ENCODE measurements at places on chromosomes 1 and 21.

GRCh38 chr21:40512590-40512989 lies 334.4 kb downstream of the DSCAM start:
- no peak for DNase-seq

DNA sequence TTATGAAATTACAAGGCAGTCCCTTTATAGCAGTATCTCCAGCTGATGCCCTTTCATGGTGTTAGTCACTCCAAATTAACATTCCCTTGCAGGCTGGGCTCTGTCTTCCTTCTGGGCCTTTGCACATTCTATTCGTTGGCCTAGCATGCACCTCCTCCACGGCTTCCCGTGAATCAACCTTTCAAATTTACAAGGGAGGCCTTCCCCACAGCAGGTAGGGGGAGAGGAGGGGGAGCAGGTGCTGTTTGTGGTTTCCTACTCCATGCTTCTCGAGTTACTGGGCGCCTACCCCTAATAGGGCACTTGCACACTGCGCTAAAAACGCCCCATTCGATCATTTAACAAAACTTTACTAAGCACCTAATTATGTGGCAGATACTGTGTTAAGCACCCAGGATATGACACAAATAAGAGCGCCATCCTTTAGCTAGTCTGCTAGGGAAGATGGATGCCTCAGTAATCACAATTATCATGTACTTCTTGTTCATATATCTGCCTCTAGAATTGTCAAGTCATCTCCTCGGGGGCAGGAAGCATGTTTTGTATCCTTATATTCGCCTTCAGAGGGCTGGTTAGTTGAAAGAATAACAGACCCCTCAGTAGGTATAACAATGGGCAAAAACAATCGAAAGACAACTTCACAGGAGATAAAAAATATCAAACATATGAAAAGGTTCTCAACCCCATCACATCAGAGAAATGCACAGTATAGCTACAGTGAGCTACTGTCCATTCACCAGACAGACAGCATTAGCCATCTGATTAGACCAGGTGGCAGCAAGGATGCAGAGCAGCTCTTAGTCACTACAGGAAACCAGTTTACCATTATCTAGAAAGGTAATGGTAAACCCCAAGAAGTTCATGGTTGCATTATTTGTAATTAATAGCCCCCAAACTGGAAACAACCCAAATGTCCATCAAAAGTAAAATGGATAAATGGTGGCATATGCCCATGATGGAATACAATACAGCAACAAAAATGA lies 1.7 kb upstream of the ADAR start:
- DNase-seq: no peak

DNA sequence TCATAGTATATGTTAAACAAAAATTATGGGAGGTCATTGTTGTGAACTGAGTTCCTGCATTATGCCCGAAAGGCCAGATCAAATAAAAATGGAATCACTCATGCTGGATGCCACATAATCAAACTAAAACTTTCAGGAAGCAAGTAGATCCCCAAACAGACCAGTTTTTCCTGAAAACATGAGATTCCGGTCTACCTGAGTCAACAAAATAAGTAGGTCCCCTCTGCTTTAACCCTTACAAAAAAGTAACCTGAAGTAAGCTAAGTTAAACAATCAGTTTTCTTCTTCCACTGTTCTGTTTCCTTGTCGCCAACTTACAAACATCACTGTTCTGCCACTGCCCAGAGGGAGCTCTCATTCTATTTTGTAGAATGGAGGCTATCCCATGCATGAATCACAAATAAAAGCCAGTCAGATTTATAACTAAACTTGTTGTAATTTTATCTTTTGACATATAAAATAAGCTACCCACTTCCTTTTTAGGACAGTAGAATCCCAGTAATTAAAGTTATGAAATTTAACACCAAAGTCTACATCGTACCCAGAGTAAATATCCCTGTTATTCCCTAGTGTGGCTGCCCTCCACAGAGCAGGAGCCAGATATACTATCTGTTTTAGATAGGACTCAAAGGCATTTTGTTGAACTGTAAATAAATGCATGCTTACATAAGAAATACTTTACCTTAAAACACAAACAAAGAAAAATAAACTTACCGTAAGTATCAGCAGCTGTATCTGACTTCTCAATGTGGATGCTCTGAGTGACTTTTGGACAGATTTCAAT lies 149.4 kb downstream of the TIAM1 start:
- DNase-seq: no peak

DNA sequence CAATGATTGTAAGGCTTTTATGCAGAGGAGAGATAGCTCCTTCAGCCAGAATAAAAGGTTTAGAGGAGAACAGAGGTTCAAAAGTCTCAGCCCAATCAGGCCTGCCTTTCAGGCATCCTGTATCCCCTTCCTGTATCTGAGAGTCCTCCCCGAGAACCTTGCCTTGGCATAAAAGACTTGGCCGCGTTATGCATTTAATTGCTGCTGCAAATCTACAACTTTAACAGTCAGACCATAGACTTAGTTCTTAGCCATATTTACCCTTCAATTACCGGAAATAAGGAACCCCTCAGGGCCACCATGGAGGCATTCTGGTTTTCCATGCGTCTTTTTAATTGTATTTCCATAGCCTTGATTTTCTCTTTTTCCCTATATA lies 18.3 kb upstream of the HYI start:
- no peak for DNase-seq

- no peak for DNase-seq
Observed at GRCh38 chr1:206687915-206688442, 3.3 kb downstream of the MAPKAPK2 start.

DNA sequence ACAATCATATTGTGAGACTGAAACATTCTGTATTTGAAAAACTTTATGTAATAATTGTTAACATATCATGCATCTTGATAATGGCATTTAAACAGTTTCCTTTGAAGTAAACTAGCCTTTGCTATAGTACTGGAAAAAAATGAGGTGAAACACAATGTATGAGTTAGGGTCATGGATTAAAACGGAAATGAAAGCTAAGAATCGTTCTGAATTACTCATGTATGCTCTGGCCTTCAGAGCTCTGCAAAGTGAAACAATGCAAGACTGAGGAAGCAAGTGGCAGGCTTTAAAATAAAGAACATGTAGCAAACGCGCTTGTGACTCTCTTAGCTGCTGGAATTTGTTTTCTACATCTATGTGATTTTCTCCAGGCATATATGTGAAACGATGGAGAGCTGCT lies 317.1 kb downstream of the DPYD start:
- no peak for DNase-seq

- no peak for DNase-seq
Observed at GRCh38 chr1:70966018-70966638, 81.5 kb downstream of the PTGER3 start.

DNA sequence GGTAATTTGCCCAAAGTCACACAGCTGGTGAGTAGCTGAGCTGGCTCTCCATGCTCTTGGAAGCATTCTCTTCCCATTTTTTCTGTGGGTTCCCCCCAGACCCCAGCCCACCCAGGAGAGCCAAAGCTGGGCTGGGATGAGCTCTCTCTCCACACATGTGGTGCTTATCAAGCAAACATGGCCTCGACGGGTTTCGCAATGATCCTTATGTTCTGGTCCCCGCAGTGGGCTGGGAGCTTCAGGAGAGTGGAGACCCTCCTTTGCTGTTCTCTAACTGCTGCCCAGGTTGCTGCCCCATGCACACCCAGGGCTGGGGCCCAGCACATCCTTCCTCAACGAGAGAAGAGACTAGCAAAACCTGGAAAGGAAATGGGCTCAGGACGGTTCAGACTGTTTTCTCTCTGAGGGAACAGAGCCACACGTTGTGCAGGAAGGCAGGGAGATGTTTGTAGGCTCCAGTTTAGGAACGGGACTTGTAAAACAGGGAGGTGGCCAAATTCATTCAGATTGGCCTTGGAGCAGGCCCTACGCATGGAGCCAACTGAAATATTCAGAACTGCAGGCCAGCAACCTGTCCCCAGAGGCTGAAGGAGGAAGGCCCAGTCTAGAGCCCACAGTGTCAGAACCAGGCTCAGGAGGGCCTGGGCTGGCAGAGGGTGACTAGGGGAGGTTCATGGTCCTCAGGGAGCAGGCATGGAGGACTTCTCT lies 27.2 kb upstream of the CSF1 start:
- DNase-seq: no peak

- no peak for DNase-seq
Observed at GRCh38 chr21:42384989-42385388, 10.9 kb downstream of the TMPRSS3 start.

DNA sequence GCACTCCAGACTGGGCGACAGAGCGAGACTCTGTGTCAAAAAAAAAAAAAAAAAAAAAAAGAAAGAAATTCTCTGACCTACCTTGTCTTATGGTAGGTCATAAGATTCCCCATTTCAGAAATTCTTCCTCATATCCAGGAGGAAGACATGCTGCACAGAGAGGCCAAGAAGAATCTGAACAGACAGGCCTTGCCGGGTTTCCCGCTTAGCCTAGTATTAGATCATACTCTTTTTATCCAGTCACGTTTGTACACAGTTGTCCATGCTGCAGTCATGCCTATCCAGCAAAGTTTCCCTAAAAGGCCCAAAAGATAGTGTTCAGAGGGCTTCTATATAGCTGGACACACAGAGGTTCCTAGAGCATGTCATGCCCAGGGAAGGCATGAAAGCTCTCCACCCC lies 93.6 kb upstream of the CHODL start:
- no peak for DNase-seq

GRCh38 chr1:22461100-22461499 lies 9.4 kb downstream of the ZBTB40 start:
- DNase-seq: no peak

DNA sequence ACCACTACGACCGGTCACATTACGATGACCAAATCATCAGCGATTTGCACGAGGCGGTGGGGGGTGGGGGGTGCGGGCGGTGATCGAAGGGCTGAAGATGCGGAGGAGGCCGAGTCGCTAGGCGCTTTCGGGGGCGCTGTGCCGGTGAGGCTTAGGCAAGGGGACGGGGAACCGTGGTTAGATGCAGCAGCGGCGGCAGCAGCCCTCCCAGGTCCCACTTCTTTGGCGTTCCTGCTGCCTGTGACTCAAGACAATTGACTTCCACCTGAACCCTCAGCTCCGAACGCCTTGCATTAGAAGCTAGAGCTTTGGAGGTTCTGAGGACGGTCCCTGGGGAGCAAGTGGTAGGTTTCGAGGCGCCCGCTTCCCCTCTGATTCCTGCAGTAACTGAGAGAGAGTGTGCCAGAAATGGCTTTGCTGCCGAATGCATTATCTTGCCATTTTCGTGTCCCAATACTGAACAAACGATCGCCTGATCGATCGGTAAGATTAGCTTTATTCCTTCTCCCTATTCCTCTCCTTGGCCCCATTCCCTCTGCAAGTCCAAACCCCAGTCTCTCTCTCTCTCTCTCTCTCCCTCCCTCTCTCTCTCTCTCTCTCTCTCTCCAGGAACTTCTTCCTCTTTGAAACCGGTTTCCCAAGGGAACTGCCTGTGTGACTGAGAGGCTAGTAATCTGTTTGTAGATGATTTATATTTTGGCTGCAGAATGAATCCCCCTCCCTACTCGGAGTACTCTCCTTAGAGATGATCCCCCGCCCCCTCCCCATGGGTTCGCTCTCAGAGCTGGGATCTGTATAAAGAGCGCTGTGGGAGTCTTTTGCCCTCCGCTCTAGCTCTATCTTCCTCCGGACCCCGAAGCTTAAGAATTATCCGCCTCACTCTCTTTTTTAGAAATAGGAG lies 735 bp upstream of the BRINP3 start:
- no peak for DNase-seq

DNA sequence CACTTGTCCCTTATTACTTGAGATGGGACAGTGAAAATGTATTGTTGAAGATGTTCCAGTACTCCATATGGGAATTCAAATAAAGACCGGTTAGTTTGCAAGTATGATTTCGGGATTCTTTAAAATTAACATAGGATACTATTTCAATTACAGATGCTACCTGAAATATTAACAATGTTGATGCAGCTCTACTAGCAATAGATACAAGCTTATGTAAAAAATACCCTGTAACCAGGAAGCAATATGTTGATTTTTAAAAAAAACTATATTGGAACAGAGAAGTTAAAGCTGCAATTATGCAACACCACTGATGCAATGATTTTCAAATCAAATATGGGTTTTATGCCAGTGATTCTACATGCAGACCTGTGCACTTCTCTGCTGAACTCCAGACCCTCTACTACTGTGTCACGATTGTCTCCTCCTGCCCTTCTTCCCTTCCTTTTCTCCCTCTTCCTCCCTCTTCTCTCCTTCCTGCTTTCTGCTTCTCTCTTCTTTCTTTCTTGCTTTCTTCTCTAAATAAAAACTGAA lies 179.2 kb downstream of the ATP6V1G3 start:
- no peak for DNase-seq

DNA sequence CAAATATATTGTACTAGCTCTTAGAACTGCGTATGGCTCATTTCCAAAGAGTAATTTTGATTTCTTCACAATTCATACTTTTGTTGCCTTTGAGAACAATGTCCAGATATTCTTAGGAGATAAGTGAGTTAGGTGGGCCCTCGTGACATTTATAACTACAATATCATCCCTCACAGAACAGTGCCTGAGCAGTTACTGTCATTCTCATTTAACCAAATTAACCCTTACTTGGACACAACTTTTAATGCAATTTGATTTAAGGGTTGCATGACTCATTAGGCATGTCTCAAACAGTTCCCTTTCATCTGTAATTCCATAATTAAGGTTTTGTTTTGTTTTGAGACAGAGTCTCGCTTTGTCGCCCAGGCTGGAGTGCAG lies 68.1 kb upstream of the DNAH14 start:
- no peak for DNase-seq

- DNase-seq: no peak
Observed at GRCh38 chr1:14320518-14320917, 278.0 kb upstream of the KAZN start.

DNA sequence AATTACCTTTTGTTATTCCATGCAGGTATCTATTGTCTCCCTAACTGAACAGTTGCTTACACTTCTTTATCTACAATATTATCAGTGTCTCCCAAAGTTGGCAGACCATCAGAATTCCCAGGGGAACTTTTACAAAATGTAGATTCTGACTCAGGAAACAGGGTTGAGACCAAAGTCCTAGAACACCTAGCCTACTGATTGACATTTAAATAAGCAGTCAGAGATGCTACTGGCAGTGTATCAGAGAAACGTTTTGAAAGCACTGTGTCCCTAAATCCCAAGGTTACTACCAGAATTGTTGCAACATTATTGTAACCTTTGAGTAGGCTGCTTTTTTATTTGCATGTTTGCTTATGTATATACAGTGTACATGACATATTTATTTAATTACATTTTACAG lies 1.8 kb upstream of the F5 start:
- DNase-seq: no peak

DNA sequence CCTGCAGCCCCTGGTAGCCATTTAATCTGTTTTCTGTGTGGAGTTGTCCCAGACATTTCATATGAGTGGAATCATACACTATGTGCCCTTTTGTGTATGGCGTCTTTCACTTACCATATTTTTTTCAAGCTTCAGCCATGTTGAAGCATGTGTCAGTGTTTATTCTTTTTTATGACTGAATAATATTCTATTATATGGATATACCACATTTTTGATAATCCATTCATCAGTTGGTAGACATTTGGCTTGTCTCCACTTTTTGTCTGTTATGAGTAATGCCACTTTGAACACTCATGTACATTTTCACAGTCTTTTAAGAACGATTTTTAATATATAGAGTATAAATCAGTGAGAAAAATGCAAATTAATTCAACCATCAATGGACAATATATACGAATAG lies 44.7 kb downstream of the ATF6 start:
- DNase-seq: no peak
